ENCODE measurements at places on chromosomes 3 and 15.

DNA sequence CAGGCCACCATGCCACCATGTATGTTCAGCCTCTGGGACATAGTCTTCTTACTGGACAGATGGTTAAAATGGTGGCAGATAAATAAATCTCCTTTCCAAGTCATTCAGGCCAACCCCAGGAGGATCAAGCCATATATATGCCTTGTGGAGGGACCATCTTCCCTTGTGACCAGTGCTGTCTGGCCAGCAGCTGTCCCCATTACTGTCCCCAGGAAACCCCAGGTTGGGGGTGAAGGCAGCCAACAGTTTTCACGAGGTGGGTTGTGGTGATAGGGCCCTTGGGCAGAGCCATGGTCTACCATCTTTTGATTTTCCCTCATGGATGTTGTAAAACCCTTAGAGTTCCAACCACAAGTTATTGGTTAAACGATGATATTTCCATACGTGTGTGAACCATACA lies 48.7 kb upstream of the PCSK6 start:
- DNase-seq: no peak

DNA sequence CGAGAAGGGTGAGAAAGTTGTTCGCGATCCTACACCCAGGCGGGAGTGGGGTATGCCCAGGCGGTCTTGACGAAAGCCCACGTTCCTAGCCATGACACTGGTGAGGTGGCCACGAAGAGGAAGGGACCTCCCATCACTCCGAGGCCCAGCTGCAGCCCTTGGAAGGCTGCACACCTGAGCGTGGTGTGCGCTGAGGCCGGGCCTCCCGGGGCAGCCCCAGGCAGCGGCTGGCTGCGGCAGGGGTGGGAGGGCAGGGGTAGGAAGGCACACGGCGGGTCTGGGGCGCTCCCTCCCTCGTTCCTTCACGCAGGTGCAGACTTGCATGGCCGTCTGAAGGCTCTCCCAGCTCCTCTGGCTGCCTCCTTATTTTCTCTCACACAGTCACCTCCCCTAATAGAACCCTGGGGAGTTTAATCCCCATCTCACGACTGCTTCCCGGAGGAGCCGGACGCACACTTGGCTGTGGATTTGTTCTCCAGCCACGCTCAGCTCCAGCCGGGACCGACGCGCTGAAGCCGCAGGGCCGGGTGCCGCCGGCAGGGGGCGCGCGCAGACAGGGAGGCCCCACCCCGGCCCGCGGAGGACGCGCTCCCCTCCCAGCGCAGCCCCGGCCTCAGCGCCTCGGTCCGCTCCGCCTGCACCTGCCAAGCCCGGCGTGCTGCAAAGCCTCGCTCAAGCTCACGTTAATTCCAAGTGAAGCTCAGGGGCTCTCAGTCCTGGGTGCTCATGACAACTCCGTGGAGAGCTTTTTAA lies 37.8 kb upstream of the MUC4 start:
- DNase-seq: no peak

DNA sequence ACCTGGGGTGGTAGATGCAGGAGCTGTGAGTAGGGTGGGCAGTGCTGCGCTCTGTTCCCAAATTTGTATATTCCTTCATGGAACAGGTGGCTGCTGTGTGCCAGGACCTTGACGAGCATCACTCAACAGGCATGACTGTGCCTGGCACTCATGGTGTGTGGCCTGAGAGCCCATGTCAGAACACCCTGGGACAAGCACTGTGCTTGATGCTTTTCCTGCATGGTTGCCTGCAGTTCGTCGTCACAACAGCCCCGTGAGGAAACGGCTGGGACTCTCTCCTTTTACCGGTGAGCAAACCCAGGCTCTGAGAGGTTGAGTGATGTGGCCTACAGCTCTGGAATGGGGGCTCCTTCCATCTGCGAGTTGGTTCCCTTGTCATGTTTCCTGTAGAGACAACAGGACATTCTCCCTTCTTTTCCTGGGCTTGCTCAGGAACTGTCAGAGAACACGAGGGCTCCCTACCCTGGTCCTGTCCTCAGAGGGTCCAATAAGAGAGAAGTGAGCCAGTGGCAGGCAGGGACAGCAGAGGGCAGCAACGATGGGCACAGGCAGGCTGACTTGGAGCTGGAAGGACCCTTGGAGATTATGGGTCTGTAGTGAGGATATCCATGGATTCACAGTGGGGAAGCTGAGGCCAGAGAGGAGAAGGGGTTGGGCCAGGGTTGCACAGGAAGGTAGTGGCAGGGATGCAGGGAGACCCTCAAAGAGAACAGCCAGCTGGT lies 37.4 kb downstream of the PRKCD start:
- DNase-seq: no peak

DNA sequence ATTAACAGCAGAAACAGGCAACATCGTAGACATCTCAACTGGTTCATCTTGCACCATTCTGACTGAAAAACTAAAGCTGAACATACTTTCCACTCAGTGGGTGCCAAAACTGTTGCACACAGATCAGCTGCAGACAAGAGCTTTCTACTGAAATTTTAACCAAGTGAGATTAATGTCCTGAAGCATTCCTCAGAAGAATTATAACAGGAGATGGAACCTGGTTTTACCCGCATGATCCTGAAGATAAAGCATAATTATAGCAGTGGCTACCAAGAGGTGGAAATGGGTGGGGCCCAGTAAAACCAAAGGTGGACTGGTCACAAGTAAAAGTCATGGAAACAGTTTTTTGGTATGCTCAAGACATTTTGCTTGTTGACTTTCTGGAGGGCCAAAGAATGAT lies 858.8 kb downstream of the FHIT start:
- no peak for DNase-seq

GRCh38 chr3:14508505-14508819 lies 31.7 kb downstream of the GRIP2 start:
- no peak for DNase-seq

GRCh38 chr15:93929375-93930094 lies 301.8 kb upstream of the MCTP2 start:
- no peak for DNase-seq

DNA sequence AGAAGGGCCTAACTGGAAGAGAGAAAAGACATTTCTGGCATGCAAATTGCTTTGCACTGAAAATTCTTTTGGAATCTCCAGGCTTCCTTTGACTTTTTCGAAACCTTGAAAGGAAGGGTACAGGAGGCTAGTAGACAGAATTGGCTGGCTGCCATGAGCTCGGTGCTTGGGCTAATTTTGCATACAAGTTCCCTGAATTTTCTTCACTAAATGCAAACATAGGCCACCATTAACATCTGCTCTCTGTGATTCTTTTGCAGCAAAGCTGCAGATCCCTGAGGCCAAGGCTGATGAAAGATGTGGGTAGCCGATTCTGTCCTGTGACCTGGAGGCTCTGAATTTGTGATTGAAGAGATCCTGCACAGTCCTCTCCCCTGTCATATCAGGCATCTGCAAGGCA lies 247.8 kb upstream of the MCTP2 start:
- DNase-seq: no peak

GRCh38 chr3:24348348-24348747 lies 146.3 kb downstream of the THRB start:
- DNase-seq: no peak

GRCh38 chr3:115576325-115576875 lies 46.9 kb upstream of the GAP43 start:
- no peak for DNase-seq

DNA sequence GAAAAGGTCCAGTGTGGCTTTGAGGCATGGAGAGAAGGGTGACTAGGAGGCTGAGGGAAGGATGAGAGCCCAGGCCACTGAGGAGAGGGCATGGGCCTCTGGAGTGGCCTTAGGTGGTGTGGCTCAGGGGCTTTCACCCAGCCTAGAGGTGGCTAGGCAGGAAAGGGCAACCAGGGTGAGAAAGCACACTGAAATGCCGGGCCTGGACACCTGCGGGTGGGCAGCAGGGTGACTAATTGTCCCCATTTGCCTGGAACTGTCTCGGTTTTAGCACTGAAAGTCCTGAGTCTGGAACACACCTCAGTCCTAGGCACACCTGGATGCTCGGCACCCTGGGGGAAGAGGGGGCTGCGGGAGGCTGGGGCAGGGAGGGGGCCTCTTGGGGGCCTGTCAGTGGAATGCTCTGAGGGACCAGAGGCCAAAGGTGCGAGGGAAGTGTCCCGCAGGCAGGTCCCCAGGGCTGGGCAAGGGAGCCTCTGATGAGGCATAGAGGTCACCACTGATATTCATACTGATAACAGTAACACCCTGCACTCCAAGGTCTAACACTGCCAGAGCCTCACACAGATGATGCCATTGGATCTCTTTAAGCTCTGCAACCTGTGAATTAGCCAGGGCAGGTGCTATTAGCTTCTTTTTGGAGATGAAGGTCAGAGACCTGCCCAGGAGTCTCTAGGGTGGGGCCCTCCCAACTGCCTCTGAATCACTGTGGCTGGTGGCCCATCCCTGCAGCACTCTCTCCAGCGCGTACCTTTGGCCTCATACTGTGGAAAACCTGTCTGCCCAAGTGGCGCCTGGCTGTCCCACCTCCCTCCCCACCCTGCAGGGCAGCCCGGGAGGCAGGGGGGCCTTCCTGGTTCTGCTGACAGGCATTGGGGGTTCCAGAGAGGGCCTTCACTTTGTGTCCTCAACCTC lies 3.0 kb upstream of the PHGR1 start:
- DNase-seq: no peak

GRCh38 chr15:61994216-61994615 lies 66.0 kb downstream of the VPS13C start:
- no peak for DNase-seq

GRCh38 chr3:3503411-3503810 lies 295.8 kb upstream of the LRRN1 start:
- no peak for DNase-seq
